ENCODE measurements at places on chromosomes 7 and 10.

DNA sequence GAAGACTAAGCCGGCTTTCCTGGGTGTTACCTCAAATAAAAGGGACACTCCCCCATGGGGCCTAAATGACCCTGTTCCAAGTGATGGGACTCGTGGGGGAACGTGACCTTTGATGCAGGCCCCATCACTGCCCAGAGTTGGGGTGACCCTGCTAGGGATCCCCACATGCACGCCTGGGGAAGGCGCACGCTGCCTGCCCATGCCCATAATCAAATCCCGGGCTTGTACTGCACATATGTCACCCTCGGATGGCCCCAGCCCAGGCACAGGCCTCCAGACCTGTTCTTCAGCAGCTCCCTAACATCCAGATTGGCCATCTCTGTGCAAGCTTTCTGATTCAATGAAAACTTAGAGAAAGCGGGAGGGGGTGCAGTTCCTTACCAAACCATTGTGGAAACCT is 14.7 kb downstream of the EBF3 start:
- DNase-seq, result no peak

DNA sequence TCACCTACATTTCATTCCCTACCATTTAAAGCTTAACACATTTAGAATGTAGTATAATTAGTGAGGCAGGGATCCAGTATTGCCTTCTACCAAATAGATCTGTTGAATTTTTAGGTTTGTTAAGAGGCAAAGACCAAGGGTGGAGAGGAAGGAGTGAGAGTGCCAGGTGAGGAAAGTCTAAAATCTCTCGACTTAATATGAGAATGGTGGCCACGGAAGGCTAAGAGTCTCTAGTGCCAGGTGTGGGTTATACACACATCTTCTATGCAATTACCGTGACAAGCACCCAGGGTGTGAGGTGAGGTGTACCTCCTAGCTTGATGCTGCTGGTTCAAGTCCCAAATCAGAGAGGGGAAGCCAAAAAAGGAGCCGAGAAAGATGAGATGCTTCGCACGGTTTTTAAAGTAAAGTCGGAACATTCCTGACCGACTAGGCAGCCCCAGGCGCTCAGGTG is 439 bp downstream of the IQUB start:
- DNase-seq, result no peak

- DNase-seq, result no peak
These were observed 190 bp downstream of the TCERG1L start for GRCh38 chr10:131311402-131311660.

GRCh38 chr7:155863721-155864151 is 51.5 kb upstream of the SHH start:
- no peak for DNase-seq

DNA sequence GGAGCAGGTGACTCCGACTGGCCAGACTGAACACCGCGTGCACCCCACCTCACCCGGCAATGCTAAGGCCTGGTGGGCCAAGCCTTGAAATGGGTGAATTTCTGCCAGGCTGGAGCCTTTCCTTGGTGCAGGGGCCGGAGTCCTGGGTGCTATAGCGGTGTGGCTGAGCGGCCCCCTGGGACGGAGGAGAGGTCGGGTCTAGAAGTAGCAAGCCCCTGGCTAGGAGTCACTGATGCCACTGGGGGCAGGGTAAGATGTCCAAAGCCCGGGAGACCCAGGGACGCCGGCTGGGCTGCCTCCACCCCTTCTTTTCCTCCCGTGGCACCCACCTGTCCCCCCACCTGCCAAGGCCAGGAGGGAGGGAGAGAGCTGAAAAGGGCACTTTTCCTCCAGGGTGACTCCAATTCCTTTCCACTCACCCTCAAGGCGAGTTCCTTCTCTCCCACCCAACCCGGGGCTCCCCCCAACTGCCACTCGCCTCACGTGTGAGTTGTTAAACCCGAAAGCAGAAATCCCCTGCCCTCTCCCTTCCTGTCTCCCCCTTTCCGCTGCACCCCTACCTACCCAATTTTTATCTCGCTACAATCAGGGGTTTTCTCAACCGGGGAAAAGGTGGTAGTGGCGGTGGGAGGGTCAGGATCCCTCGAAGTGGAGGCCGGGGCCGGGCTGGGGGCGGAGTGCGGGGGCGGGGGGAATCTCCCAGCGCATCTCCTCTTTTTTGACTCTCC is 6.0 kb upstream of the GATA3 start:
- peak; percentile 62 for DNase-seq

DNA sequence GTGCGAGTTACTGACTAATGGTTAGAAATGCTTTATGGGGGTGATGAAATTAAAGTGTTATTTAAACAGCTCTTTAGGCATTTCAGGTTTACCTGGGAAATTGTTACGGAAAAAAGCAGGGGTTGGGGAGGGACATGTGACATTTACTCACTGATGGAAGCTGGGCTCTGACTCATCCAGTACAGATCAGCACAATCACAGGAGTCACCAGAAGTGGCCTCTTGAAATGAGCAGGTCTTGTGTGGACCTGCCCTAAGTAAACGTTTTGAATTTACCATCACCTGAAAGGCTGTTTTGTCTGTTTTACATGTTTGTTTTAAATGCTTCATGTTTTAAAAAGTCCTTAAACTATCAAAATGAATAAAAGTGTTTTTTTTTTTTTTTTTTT is 2.3 kb downstream of the GLRX3 start:
- DNase-seq, result no peak

- DNase-seq, result no peak
These were observed 113.2 kb upstream of the INHBA start for GRCh38 chr7:41816111-41816510.

DNA sequence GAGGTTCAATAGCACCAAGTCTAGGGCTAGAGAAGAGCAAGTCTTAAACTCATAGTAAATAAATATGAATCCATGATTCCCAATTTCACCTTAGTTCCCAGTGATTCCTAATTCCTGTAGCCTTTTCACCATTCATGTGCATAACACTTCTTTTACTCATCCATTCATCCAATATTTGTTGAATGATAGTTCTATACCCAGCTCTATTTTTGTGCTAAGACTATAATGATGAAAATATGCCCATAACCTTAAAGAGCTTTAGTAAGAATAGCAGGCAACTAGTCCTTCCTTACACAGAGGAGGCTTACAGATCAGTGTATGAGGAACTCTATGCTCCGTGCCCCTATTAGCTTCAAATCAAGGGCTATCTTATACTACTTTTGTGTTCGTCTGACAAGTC is 280.2 kb upstream of the CHRM2 start:
- DNase-seq, result no peak

GRCh38 chr7:96832092-96832662 is 122.5 kb upstream of the SEM1 start:
- no peak for DNase-seq

GRCh38 chr7:102860351-102860811 is 52.4 kb upstream of the LRRC17 start:
- DNase-seq, result no peak

DNA sequence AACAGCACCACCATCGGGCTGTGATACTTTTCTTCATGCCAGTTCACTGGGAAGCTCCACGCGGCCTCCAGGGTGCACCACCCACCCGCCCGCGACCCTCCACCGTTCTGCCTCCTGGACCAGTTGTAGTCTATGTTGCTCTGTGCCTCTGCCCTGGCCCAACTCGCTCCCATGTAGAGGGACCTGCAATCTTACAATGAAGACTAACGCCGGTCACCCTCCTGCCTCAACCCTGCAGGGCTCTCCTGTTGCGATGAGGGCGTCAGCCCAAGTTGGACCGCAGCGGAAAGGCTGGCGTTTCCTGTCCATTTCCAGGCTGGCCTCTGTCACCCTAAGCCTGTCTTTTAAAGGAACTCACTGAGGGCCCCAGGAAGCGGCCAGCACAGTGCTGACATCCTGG is 34.9 kb downstream of the IL15RA start:
- DNase-seq, result no peak

GRCh38 chr10:125080984-125081383 is 79.4 kb downstream of the CTBP2 start:
- DNase-seq, result no peak

GRCh38 chr7:101743995-101744360 is 73.4 kb upstream of the CUX1 start:
- DNase-seq, result no peak

DNA sequence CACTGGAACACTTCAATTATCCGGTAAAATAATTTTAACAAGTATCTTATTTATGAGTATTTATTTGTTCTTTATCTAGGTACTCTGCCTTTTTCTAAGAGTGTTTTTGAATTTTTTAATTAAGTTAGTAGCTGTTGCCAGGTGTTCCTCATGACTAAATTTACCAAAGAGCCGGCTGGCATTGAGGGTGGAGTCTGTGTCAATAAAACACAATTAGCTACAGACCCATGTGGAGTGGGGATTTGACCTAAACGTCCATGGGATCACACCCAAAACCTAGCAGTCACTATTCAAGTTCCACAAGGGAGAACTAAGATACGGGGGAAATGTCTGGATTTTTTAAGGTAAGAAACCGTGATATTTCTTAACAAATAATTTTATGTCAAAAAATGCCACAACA is 9.8 kb downstream of the SLC16A12 start:
- DNase-seq, result no peak

GRCh38 chr7:150975536-150976319 is 2.4 kb downstream of the KCNH2 start:
- DNase-seq, result no peak

GRCh38 chr10:71582506-71583475 is 136.8 kb downstream of the C10orf105 start:
- no peak for DNase-seq

DNA sequence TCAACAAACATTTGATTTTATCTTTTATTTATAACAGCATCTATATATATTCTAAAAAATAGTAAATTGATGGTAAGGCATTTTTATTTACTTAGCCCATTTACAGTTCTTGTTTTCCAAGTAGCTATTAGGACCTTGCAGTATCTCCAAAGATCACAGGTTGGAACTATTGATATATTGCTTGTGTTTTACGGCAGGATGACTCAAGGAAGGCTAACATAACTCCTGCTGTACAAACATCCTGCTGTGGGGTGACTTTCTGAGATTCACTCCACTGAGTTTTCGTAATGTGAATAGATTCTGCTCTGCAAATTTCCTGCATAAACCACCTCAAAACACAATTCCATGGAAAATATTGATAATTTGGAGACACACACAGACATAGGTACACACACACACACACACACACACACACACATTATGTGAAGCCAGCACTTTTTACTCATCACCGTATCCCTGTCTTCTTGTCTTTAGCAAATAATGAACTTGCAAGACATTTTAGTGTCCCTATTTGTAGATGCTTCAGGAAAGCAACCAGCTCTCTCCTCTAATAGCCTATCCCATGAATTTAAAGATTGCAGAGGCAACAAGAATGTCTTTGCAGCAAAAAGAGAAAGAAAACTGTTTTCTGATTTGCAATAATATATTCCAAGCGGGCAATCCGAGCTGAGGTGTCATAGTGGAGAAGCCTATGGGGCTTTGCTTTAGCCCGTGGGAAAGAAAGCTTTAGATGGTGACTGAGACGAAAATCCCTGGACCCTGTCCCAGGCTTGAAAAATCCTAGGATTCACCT is 722 bp downstream of the AGR2 start:
- DNase-seq, result no peak

- no peak for DNase-seq
These were observed 504.5 kb downstream of the XPNPEP1 start for GRCh38 chr10:109418795-109419194.

DNA sequence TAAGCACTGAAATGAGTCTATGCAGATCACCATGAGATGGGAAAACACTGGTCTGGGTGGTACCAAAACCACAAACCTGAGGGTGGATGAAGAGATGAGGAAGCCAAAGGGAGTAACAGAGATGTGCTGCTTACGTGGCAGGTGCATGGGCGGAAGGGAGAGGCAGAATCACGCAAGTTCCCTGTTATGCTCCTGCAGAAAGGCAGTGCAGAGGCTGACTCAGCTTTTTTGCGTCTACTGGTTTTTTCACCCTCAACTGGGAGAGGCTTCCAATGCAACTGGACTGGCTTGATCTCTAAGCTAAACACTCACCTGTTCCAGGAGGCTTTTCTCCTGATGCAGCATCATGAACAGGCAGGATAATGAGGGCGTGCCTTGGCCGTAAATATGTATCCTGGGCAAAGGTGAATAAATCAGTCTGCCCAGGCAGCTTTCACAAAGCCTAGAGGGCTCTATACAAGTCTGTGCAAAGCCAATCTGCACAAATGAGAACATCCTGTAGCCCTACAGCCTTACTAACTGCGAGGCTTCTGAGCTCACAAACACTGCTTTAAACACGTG is 95.4 kb upstream of the AFAP1L2 start:
- DNase-seq, result peak; percentile 72

DNA sequence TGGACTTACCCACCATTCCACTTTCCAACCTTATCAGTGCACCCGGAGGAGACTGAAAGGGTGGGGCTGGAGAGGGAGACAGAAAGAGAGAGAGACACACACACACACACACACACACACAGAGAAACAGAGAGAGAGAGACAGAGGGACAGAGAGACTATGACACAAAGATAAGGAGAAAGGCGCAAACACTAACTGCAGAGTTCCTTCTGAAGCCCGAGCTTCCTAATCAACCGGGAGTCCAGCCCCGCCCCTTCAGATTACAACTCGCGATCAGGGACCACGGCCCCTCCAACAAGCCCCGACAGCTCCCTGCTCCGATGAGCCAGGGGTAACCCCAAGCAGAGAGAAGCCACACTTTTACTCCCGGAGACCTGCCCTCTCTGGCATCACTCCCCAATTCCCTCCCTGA is 499 bp downstream of the GAL3ST4 start:
- DNase-seq, result no peak

- DNase-seq, result no peak
These were observed 255.5 kb downstream of the NEBL start for GRCh38 chr10:20641605-20642004.

DNA sequence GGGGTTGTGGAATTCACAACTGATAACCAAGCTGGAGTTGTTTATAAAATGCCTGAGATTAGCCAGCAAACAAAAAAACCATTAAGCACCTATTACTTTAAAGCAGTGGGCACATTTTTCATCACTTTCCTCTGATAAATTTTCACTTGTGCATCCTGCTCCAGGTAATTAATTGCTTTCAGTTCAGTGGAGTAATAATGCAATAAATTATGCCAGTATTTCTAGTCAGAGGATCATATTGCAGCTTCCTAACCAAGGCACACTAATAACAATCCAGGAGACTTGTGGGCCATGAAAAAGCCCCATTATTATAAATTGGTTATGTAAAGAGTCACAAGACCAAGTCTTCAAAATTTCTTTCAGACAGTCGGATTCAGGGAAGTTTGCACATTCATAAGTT is 193.2 kb downstream of the LRMDA start:
- no peak for DNase-seq

- no peak for DNase-seq
These were observed 49.1 kb upstream of the MNX1 start for GRCh38 chr7:157059534-157059933.

GRCh38 chr10:6027929-6028328 is 34.2 kb downstream of the IL2RA start:
- no peak for DNase-seq
